T-cell (primary cell): ENCODE measurements at places on chromosomes 5 and 9. TPM values are rescaled to one million over a fixed set of nuclear protein-coding genes. Genes with fewer than 3 reads are reported as not detected.

DNA sequence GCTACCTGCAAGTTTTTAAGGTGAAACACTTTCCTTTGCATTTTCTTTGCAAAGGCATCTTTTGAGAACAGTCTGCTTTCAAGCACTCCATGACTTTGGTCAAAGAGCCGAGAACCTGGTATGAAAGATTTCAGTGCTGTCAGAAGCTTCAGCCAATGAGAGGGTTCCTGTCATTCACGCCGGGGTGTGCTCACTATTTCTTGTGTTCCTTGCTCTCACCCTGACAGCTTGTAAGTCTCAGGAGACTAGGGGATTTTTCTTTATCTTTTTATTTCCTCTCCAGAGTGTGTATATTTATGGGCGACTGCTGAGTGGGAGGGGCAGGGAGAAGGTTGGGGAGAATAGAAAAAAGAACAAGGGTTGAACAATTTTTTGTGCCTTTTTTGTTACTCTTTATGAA, 334.0 kb downstream of the PSAT1 start:
- H3K36me3 ChIP-seq, result no peaks in the 10 kb centered on the region
- H3K4me3 ChIP-seq, result no peak overlapping the region
- no peak overlapping the region for H3K27ac ChIP-seq
- no peaks in the 10 kb centered on the region for H3K4me1 ChIP-seq

DNA sequence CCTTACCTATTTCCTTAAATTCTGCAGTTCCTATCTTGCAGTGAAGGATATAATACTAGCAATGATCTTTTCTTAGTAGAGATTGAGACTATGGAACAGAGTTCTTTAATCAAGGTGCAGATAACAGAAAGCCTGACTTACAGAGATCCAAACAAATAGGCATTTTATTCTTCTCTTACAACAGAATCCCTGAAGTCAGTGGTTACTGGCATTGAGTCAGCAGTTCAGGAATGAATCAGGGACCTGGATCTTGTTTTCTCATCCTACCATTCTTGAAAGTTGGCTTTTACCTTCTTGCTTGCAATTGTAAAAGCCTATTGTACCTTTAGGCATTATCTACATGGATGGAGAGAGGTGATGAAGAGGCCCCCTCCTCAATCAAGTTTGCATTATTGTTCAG, 47.5 kb upstream of the TLE4 start:
- no peak overlapping the region for H3K4me3 ChIP-seq
- H3K4me1 ChIP-seq, result no peaks in the 10 kb centered on the region
- no peak overlapping the region for H3K27ac ChIP-seq
- peaks cover 3% of the 10 kb centered on the region for H3K27me3 ChIP-seq
- DNase-seq, result no peak

GRCh38 chr9:127568971-127569885, 42.8 kb upstream of the STXBP1 start:
- peak overlapping the region; percentile 79 for H3K27ac ChIP-seq
- no peaks in the 10 kb centered on the region for H3K27me3 ChIP-seq
- H3K4me1 ChIP-seq, result peaks cover 10% of the 10 kb centered on the region
- no peaks in the 10 kb centered on the region for H3K36me3 ChIP-seq

GRCh38 chr5:62737766-62738165, 159.1 kb downstream of the LRRC70 start:
- H3K27me3 ChIP-seq, result no peaks in the 10 kb centered on the region
- no peak overlapping the region for H3K27ac ChIP-seq
- H3K4me1 ChIP-seq, result no peaks in the 10 kb centered on the region
- DNase-seq, result no peak

DNA sequence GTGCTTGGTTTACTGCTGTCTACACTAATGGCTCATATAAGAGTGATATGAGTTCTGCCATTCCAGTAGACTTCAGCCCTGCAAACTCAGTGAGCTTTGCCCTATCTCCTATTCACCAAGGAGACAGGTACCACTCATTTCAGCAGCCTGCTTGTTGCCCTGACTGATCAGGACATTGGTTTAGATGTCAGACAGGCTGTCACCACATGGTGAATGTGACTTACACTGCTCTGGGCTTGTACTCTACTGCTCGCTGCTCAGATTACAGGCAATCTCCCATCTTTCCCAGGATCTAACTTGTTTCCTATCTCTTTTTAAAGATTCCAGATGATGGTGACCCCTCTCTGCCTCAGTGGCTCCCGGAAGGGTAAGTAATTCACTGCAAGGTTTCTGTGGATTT, 123.3 kb upstream of the RUSC2 start:
- H3K4me3 ChIP-seq, result no peak overlapping the region
- no peaks in the 10 kb centered on the region for H3K4me1 ChIP-seq
- no peaks in the 10 kb centered on the region for H3K27me3 ChIP-seq

DNA sequence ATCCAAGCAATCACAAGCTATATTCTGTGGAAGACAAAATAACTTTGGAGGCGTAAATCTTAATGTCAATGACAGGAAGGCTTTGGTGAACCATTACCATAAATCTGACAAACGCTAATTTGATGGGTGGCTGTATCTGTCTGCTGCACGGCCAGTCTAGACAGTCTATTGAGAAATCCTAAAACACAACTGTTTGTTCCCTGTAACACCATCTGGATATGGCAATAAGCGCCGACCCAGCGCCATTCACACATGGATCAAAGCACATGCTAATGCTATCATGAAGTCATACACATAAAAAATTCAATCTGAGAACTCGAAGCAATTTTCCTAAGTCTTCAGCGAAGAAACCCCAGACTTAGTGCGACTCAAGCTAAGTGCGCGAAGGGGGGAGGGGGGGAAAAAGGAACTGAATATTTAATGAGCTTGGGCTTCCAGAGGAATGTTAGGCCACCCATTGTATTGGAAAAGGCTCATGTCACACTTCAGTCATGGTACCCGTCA, 95.1 kb downstream of the ARL15 start:
- no peak overlapping the region for H3K27ac ChIP-seq
- DNase-seq, result no peak
- H3K27me3 ChIP-seq, result no peaks in the 10 kb centered on the region
- no peak overlapping the region for H3K4me3 ChIP-seq
- H3K4me1 ChIP-seq, result no peaks in the 10 kb centered on the region

DNA sequence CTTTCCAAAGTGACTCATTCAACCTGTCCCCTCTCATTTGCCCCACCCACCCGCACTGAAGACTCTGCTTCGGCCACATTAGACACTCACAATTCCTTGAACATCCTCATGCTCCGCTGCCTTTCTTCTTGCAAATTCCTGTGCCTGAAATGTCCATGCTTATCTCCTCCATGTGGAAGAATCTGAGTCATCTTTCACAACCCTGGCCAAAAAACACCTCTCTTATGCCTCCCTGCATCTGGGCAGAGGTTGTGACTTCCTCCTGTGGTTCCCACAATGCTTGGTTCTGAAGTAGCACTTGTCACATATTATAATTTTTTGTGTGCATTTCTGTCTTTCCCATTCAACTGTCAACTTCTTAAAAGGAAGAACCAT, 238.6 kb downstream of the ENC1 start:
- H3K27ac ChIP-seq, result no peak overlapping the region
- H3K4me3 ChIP-seq, result no peak overlapping the region
- no peak for DNase-seq
- H3K4me1 ChIP-seq, result peaks cover 6% of the 10 kb centered on the region
- H3K36me3 ChIP-seq, result no peaks in the 10 kb centered on the region

GRCh38 chr5:68240771-68241170, 25.2 kb downstream of the PIK3R1 start:
- no peaks in the 10 kb centered on the region for H3K36me3 ChIP-seq
- no peak for DNase-seq
- no peak overlapping the region for H3K4me3 ChIP-seq
- H3K27ac ChIP-seq, result peak overlapping the region; percentile 65
- H3K27me3 ChIP-seq, result no peaks in the 10 kb centered on the region

DNA sequence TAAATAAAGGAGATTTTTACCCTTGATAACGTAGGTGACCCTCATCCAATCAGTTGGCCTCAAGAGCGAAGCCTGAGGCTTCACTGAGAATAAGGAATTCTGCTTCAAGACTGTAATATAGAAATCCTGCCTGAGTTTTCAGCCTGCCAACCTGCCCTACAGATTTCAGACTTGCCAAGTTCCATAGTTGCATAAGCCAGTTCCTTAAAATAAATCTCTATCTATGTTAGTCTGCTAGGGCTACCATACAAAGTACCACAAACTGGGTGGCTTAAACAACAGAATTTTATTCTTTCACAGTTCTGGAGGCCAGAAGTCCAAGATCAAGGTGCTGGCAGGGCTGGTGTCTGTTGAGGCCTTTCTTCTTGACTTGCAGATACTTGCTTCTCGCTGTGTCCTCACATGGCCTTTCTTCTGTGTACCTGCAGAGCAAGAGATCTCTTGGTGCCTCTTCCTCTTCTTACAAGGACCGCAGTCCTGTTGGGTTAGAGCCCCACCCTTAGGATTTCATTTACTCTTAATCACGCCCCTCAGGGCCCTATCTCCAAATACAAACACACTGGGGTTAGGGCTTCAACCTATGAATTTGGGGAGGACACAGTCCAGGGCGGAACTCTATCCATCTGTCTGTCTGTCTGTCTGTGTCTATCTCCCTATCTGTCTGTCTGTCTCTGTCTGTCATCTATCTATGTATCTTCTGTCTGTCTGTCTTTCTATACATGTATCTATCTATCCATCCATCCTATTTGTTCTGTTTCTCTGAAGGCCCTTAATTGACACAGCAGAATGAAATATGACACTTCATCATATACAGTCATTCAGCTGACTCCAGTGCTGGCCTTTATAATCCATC, 17.0 kb upstream of the CMBL start:
- no peaks in the 10 kb centered on the region for H3K4me1 ChIP-seq
- DNase-seq, result no peak
- no peaks in the 10 kb centered on the region for H3K36me3 ChIP-seq
- H3K4me3 ChIP-seq, result no peak overlapping the region

DNA sequence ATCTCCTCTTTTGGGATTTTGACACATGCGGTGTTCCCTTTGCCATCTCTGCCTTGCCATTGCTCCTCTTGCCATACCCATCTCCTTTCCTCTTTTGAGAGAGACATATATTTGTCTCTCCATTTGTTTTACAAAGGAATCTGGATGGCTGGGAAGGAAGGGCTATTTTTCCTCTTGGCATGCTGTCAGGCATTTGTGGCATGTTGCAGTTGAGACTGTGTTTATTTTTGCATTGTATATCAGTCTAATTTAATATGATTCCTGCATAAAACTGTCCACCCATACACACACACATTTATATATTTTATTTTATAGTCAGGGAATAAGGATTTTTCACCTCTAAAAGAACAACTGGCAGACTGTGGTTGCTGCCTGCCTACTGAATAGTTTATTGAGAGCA, 1105.8 kb upstream of the SEMA6A start:
- no peaks in the 10 kb centered on the region for H3K27me3 ChIP-seq
- H3K27ac ChIP-seq, result no peak overlapping the region
- DNase-seq, result no peak
- no peaks in the 10 kb centered on the region for H3K36me3 ChIP-seq

DNA sequence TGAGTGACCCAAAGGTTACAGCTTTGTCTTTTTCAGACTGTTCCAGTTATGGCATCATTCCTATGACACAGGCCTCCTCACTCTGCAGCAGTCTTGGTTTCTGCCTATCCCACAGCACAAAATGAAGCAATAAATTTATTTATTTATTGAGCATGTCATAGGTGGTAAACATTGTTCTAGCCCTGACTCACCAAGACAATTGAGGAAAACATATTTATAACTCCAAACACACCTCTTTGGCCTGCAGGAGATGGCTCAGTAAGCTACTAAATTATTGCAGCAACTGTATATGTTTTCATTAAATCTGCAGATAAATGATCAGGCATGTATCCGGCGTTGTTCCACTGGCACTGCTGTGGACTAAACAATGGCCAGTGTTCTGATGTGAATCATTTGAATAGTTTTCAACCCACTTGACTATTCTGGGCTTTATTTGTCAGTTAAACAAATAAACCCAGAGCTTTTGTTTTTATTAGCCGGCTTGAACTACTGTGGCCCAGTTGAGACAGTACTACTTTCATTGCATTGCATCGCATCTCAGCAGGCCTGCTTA, 83.2 kb downstream of the FOXD1 start:
- no peak overlapping the region for H3K27ac ChIP-seq
- DNase-seq, result no peak
- no peaks in the 10 kb centered on the region for H3K36me3 ChIP-seq
- no peaks in the 10 kb centered on the region for H3K27me3 ChIP-seq
- H3K4me3 ChIP-seq, result no peak overlapping the region

DNA sequence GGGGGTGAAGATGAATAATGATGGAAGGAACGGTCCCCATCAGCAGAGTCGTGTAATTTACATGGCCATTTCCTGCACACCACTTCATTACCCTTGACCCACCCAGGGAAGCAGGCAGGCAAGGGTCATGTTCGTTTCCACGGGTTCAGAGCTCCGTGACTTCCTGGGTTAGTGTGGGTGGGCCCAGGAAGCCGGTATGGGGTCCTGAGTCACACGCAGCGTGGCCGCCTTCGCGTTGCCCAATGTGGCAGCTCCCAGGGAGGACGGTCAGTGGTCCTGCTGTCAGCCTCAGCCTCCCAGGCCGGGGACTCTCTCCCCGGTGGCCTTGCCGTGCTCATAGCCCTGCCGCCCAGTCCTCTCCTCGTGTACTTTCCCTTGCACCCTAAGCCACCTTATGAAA, 5.1 kb upstream of the TERT start:
- DNase-seq, result no peak
- peaks cover 8% of the 10 kb centered on the region for H3K4me1 ChIP-seq
- H3K27me3 ChIP-seq, result no peaks in the 10 kb centered on the region
- no peak overlapping the region for H3K4me3 ChIP-seq
- H3K36me3 ChIP-seq, result no peaks in the 10 kb centered on the region
- H3K27ac ChIP-seq, result no peak overlapping the region

DNA sequence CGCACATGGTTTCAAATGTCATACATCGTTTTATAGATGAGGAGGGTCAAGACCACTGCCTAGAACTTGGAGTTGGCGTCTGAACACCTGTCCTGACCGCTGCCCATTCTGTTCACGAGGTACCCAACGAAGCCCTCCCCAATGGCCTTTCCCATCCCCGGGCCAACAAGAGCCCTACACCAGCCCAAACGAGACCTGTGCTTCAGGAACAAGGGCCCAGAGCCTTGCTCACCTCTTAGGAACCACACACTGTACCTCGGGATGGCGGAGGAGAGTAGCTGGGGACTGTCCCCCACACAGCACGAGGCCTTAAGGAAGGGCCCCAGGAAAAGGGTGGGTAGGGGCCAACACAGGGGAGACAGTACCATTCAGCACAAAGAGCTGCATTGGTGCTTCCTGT, 3.0 kb downstream of the SURF6 start:
- no peak for DNase-seq
- peaks cover 14% of the 10 kb centered on the region for H3K4me1 ChIP-seq
- H3K27me3 ChIP-seq, result no peaks in the 10 kb centered on the region
- no peak overlapping the region for H3K4me3 ChIP-seq
- H3K36me3 ChIP-seq, result peaks cover 46% of the 10 kb centered on the region

Gene FAM153A
- total RNA-seq, result 82.9 TPM

Gene F12
- 0.44 TPM for total RNA-seq

Gene SLC34A1
- 0.16 TPM for total RNA-seq

Gene RBM22
- total RNA-seq, result 94.0 TPM

Gene MRPL50
- total RNA-seq, result 16.7 TPM

Gene ZNF622
- total RNA-seq, result 39.8 TPM

Gene TEK
- total RNA-seq, result not detected

Gene AGXT2
- total RNA-seq, result not detected
